ENCODE measurements at places on chromosomes 7 and 10. TPM values are rescaled to one million over a fixed set of nuclear protein-coding genes. Genes with fewer than 3 reads are reported as not detected.

JCAD gene
- 0.08 TPM for total RNA-seq

STRIP2 gene
- 48.1 TPM for total RNA-seq

CYP3A7 gene
- total RNA-seq = not detected

NME8 gene
- not detected for total RNA-seq

LLCFC1 gene
- not detected for total RNA-seq

CADPS2 gene
- not detected for total RNA-seq

DNA sequence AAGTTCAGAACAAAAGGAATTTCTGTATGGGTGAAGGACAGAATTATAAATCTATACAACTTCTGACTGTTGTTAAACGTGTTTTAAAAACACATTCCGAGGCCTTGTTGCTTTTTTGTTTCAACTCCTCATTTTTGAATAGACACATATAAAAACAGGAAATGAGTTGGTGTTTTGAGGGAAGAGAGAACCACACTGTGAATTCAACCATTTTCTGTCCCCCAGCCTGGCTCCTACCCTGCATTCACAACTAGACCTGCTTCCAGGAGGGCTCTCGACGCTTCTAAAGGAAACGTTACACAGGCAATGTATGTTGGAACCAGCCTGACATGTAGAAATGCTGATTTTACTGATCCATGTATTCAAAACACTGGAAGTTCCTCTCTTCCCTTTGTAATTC lies 76.5 kb downstream of the OR13A1 start:
- H3K27ac ChIP-seq = no peak overlapping the region
- no peaks in the 10 kb centered on the region for H3K4me1 ChIP-seq
- H3K27me3 ChIP-seq = no peaks in the 10 kb centered on the region
- DNase-seq = no peak

- no peak overlapping the region for H3K4me3 ChIP-seq
- H3K27me3 ChIP-seq = no peaks in the 10 kb centered on the region
- DNase-seq = no peak
- no peaks in the 10 kb centered on the region for H3K4me1 ChIP-seq
These were observed 28.1 kb upstream of the PTN start for GRCh38 chr7:137371616-137372015.

DNA sequence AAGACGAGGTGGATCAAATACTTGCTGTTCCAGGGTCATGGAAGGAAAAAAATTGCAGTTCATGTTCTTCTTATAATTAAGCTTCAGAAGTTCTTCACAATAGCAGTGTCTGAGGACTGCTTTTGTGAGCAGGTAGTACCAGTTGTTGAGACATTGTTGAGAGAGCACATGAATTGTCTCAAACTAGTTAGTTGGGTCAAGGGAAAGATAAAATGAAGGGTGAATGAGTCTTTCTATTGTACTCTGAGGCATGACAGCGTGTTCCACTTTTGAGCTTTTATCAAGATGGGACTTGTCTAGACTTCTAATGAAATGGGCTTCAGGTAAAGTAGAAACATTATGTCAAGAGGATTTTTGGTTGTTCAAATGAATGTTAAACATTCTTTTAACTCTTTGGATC lies 26.0 kb downstream of the KAT6B start:
- peaks cover 30% of the 10 kb centered on the region for H3K4me1 ChIP-seq
- no peak overlapping the region for H3K27ac ChIP-seq
- no peak for DNase-seq
- no peak overlapping the region for H3K4me3 ChIP-seq

DNA sequence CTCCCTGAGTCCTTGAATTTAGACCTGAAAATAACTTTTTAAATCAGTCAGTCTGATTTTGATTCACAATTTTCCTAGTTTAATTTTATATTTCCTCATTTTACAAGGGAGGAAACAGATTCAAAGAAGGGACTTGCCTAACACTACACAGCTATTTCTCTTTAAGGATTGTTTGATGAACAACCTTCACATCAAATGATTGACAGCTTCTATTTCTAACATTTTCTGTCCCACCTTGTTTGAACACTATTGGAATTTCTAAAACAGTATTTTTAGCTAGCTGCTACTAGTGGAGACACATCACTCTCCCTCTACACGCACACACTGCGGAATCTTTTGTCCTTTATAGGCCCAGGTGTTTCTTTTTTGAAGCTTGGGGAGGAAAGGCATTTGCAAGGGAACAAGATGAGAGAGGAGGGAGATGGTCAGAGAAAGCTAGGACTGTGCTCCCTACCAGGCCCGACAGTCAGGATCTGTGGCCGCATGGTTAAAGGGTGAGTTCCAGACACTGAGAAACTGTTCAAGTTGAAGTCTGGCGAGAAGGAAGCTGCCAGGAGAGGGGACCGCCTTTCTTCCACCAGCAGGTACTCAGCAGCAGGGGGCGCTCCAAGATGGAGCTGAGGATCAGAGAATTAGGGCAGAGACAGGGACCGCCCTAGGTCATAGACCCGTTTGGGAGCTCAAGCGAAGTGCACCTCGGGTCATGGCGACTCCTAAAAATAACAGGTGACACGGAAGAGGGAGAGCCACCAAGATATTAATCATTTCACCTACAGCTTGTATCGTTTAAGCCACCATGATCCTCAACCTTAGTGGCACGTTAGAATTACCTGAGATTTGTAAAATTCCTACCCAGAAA lies 49.7 kb downstream of the DNAJC12 start:
- H3K4me1 ChIP-seq = peaks cover 40% of the 10 kb centered on the region
- DNase-seq = peak; percentile 63
- H3K27ac ChIP-seq = peak overlapping the region; percentile 38
- H3K4me3 ChIP-seq = peak overlapping the region; percentile 33
- no peaks in the 10 kb centered on the region for H3K36me3 ChIP-seq
- peaks cover 7% of the 10 kb centered on the region for H3K27me3 ChIP-seq

GRCh38 chr10:100522107-100522801 lies 2.6 kb upstream of the SEC31B start:
- no peak overlapping the region for H3K4me3 ChIP-seq
- H3K36me3 ChIP-seq = peaks cover 15% of the 10 kb centered on the region
- H3K27me3 ChIP-seq = no peaks in the 10 kb centered on the region
- DNase-seq = no peak
- no peak overlapping the region for H3K27ac ChIP-seq

- no peak overlapping the region for H3K4me3 ChIP-seq
- peaks cover 7% of the 10 kb centered on the region for H3K36me3 ChIP-seq
- no peak overlapping the region for H3K27ac ChIP-seq
- DNase-seq = no peak
These were observed 31.2 kb downstream of the C10orf71 start for GRCh38 chr10:49330127-49330665.

DNA sequence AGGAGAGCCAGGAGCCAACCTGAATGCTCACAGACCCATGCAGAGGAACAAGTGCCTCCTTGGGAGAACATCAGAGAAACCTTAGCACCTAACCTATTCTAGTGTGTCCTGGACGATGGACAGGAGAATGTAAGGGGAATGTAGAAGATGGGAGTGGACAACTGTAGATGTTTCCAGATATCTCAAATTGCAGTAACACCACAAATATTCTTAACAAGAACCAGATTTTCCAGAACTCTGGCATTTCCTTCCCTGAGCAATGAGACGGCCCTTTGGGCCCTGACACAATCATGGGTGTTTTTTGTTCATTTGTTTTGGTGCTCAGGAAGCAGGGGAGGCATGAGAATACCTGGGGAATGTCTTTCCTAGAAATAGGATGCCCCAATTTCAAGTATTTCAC lies 196.1 kb upstream of the PRSS1 start:
- peaks cover 17% of the 10 kb centered on the region for H3K27me3 ChIP-seq
- no peak overlapping the region for H3K27ac ChIP-seq
- peaks cover 3% of the 10 kb centered on the region for H3K4me1 ChIP-seq

GRCh38 chr7:27897441-27897847 lies 157.5 kb downstream of the TAX1BP1 start:
- peaks cover 9% of the 10 kb centered on the region for H3K36me3 ChIP-seq
- H3K27ac ChIP-seq = peak overlapping the region; percentile 16
- H3K27me3 ChIP-seq = no peaks in the 10 kb centered on the region

- H3K4me1 ChIP-seq = peaks cover 8% of the 10 kb centered on the region
- H3K4me3 ChIP-seq = no peak overlapping the region
- DNase-seq = peak; percentile 18
- H3K36me3 ChIP-seq = no peaks in the 10 kb centered on the region
- H3K27me3 ChIP-seq = no peaks in the 10 kb centered on the region
These were observed 29.1 kb downstream of the IL15RA start for GRCh38 chr10:5948208-5948585.

DNA sequence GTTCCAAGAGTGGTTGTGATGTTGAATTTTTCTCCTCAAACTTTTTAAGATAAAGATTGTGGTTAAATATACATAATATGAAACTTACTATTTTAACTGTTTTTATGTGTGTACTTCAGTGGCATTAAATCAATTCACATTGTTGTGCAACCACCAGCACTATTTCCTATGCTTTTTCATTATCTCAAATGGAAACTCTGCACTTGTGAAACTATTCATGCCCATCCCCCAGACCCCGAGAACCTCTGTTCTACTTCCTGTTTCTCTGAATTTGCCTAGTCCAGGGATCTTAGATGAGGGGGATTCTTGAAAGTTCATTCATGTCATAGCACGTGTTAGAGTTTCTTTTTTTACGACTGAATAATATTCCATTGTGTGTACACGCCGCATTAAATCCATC lies 67.0 kb downstream of the WDR37 start:
- H3K4me1 ChIP-seq = peaks cover 31% of the 10 kb centered on the region
- H3K4me3 ChIP-seq = peak overlapping the region; percentile 28
- peaks cover 30% of the 10 kb centered on the region for H3K36me3 ChIP-seq
- peak overlapping the region; percentile 82 for H3K27ac ChIP-seq
- DNase-seq = no peak
- no peaks in the 10 kb centered on the region for H3K27me3 ChIP-seq

DNA sequence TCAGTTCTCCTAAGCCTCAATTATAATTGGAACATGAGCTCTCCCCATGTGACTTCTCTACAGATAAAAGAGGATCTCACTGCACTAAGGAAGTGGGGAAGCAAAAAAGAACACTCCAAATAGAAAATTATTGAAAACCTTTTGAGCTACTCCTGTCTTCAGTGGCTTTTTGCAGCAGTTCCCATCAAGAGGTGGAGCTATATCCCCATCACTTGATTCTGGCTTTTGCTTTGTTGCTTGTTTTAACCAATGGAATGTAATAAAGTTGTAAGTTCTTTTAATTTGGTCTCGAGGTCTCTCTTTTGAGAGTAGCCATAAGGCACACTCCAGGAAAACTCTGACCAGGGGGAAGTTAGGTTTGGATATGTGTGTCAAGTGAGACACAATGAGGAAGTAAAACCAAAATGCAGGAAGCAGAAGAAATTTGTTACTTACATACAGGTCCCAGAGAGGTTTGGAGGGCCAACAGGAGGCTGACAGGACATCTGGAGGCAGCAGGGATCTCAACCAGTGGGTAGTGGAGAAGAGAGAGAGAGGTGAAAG lies 569.4 kb downstream of the HTR7 start:
- no peaks in the 10 kb centered on the region for H3K36me3 ChIP-seq
- no peaks in the 10 kb centered on the region for H3K27me3 ChIP-seq
- H3K4me1 ChIP-seq = no peaks in the 10 kb centered on the region
- no peak for DNase-seq

DNA sequence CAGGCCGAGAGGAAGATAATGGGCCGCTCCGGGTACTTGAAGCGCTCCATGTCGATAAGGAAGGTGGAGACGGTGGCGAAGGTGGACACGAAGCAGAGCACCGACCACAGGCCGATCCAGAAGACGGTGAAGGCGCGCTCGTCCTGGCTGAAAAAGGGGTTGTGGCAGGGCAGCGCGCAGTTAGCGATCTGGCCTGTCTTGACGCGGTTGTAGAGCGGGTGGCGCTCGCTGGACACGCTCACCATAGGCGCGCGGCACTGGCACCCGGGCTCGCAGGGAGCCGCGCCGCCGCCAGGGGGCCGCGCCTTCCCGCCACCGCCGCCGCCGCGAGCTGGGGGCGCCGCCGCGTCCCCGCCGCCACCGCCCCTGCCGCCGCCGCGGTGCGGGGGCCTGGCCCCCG lies 1.6 kb downstream of the FZD8 start:
- no peaks in the 10 kb centered on the region for H3K36me3 ChIP-seq
- peaks cover 10% of the 10 kb centered on the region for H3K4me1 ChIP-seq
- H3K27ac ChIP-seq = no peak overlapping the region
- peaks cover 20% of the 10 kb centered on the region for H3K27me3 ChIP-seq
- peak overlapping the region; percentile 86 for H3K4me3 ChIP-seq

GRCh38 chr10:128727114-128727513 lies 600.9 kb upstream of the MKI67 start:
- H3K27ac ChIP-seq = no peak overlapping the region
- H3K27me3 ChIP-seq = peaks cover 5% of the 10 kb centered on the region
- H3K36me3 ChIP-seq = no peaks in the 10 kb centered on the region
- H3K4me1 ChIP-seq = peaks cover 8% of the 10 kb centered on the region
- no peak for DNase-seq

DNA sequence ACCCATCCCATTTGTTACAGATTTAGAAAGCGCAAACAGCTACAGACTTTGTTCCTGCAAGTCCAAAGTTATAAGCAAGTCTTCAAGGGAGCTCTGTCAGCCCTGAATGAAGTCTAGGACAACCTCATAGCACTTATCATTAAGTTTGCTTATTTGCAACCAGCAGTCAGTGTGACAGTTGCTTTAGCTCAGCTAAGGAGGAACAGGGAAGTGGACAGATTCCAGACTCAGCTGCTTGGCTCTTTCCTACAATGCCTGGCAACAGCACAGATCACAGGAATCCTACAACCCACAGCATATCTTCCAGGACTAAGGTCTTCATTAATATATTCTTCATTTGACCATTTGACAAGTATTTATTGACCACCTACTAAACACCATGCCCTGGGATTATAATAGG lies 17.4 kb upstream of the KIF5B start:
- H3K27ac ChIP-seq = no peak overlapping the region
- H3K36me3 ChIP-seq = no peaks in the 10 kb centered on the region
- H3K4me1 ChIP-seq = no peaks in the 10 kb centered on the region
- H3K27me3 ChIP-seq = peaks cover 3% of the 10 kb centered on the region

- no peak overlapping the region for H3K27ac ChIP-seq
- H3K4me3 ChIP-seq = no peak overlapping the region
- peaks cover 20% of the 10 kb centered on the region for H3K27me3 ChIP-seq
These were observed 589.9 kb upstream of the MGMT start for GRCh38 chr10:128877141-128877540.

DNA sequence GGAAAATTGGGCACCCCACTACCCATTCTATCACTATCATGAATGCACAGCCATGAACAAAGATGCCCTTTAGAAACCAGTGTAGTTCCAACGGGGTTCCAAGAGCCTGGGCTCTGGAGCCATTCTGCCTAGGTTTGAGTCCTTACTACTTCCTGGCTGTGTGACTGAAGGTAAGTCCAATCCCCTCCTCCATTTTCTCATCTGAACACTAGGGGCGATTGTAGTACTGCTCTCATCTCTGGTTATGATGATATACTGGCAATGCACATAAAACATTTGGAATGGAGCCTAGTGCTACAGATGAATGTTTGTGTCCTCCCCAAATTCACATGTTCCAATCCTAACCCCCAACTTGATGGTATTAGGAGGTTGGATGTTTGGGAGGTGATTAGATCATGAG lies 28.1 kb upstream of the CDH23 start:
- no peak overlapping the region for H3K27ac ChIP-seq
- DNase-seq = no peak
- no peaks in the 10 kb centered on the region for H3K36me3 ChIP-seq

DNA sequence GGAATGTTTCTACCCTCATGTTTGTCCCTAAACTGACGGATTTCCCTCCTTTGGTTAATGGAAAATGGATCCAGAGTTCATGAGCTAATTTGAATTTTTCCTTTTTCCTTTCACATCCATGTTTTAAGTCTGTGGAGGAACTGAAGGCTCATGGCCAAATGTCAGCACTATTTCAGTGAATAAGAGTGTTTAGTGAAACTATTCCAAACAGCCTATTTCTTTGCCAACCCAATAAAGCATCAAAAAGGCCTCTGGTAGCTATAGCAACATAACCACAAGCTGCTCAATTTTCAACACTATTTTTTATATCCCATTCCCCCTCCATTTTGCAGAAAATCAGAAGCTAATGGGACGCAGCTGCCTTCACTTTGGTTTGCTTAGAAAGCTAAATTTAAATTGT lies 1454.1 kb downstream of the GATA3 start:
- DNase-seq = no peak
- H3K27me3 ChIP-seq = no peaks in the 10 kb centered on the region
- peaks cover 5% of the 10 kb centered on the region for H3K4me1 ChIP-seq
- H3K36me3 ChIP-seq = no peaks in the 10 kb centered on the region
- H3K4me3 ChIP-seq = no peak overlapping the region
- no peak overlapping the region for H3K27ac ChIP-seq

Data from natural killer cell treated with Interleukin-12 subunit alpha and Interleukin-12 subunit beta and Interleukin-15 and Interleukin-18, amount 100 ng/mL, for 72 hours (primary cell).